Astrocyte of the spinal cord (primary cell): ENCODE measurements at places on chromosomes 5 and 9.

DNA sequence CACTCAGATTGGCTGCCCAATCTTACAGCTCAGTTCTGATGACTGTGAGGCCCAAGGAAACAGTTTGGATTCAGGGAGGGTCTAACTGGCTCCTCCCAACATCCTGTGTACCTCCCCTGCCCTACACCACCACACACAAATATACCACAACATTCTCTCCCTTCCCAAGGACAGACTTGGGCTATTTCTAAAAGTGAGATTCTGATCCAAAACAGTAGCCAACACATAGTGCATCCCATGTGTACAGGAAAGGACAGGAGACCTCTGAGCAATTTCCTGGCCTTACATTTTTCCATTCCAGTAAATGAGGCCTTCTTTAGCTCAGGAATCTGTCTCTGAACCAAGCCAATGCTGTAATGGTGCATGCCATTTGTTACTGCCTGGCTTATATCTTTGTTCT, 20.8 kb downstream of the ZNF366 start:
- DNase-seq: peak; percentile 44

DNA sequence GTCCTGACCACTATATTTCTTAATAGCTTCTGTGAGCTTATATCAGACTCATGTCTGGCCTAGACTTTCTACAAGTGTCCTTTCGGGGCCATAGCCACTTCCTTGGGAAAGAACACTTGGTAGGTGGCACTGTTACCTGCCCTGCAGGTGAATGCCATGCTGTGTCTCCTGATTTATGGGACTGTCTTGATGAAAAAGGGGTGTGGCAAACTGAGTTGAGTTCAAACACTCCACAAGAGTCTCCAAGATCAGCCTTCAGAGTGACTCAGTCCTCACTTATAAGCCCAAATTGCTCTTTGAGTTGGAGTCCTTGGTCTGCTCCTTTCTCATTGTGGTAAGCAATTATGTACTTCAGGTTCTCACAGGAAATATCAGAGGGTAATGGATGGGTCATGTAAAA, 9.9 kb upstream of the ANKHD1 start:
- no peak for DNase-seq

- DNase-seq: peak; percentile 72
Measured at GRCh38 chr5:53378590-53379247, 101.7 kb upstream of the FST start.

- DNase-seq: no peak
Measured at GRCh38 chr5:11355491-11355890, 548.8 kb downstream of the CTNND2 start.

GRCh38 chr5:78648359-78649210, at the start of gene LHFPL2:
Gene LHFPL2, minus strand, starts transcription at chr5:78648772. Its CDS starts 138,559 bp downstream, at chr5:78510213.
- DNase-seq: peak; percentile 73
